ENCODE measurements at places on chromosomes 11 and 22. TPM values are rescaled to one million over a fixed set of nuclear protein-coding genes. Genes with fewer than 3 reads are reported as not detected.

Gene KCNJ5
- total RNA-seq = not detected

Gene OR52E1
- not detected for total RNA-seq

Gene HBB
- total RNA-seq = not detected

Gene SPTBN2
- total RNA-seq = 34.0 TPM

Gene OTOG
- total RNA-seq = not detected

Gene C11orf21
- total RNA-seq = not detected

All from pulmonary artery endothelial cell (primary cell).